Mucosa of gallbladder (tissue), 1 donor: ENCODE measurements at places on chromosomes 1 and 21.

GRCh38 chr1:3431686-3432085 lies 22.8 kb upstream of the ARHGEF16 start:
- no peak for DNase-seq

DNA sequence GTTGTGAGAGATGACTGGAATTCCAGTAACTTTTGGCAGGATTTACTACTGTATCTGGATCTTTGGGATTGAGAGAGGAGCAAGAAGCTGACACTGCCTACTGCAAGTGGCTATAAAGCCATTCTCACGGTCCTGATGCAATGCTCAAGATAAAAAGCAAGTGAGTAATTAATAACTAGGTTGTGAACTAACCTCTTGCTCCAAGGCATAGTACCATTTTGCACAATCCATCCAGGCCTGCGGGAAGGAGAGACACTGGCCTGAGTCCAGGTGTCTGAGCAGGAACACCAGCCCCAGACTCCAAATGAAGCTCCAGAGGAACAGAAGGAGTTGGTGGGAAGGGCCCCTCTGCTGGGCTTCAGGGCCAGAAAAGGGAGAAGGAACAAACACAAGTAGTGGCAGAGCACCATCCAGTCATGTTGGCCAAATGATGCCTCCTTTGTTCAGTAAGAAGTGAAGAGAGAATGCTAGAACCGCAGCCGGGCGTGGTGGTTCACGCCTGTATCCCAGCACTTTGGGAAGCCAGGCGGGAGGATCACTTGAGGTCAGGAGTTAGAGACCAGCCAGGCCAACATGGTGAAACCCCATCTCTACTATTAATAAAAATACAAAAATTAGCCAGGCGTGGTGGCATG lies 9.9 kb upstream of the SLC45A3 start:
- DNase-seq, result no peak

- DNase-seq, result no peak
These were observed 968.1 kb upstream of the ADGRL4 start for GRCh38 chr1:79974659-79975058.

GRCh38 chr1:49346767-49347349 lies 570.2 kb upstream of the BEND5 start:
- DNase-seq, result no peak

DNA sequence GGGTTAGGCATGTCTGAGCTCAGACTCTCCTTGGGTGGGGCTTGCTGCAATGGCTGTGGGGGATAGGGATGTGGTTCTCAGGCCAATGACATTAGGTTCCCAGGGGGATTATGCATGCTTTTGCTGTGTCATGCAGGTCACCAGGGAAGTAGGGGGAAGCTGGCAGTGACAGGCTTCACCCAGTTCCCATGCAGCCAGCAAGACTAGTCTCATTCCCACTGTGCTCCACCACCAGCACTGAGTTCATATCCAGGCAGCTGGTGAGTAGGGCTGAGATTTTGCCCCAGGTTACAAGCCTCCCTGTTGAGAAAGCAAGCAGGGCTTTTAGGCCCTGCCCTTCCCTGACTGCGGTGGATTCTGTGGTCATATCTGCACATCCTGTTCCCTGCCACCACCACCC lies 32.1 kb upstream of the PLA2G5 start:
- no peak for DNase-seq

DNA sequence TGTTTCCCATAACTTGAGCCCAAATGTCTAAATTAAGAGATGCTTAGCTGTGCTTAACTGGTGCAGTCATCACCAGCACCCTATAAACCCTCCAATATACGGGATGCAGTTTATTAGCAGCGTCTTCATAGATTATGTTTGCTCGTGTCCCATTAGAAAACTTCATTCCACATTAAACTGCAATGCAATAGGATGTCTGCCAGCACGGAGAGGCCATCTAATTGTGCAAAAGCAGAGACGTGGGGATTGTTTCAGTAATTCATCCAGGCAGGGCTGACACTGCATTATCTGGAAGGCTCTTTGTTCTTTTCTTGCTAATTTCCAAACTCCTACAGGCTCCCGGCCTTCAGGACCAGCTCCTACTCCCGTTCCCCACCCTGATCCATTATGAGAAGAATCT lies 89.5 kb downstream of the CSMD2 start:
- DNase-seq, result no peak

GRCh38 chr1:153661111-153661708 lies 2.7 kb downstream of the SNAPIN start:
- no peak for DNase-seq

DNA sequence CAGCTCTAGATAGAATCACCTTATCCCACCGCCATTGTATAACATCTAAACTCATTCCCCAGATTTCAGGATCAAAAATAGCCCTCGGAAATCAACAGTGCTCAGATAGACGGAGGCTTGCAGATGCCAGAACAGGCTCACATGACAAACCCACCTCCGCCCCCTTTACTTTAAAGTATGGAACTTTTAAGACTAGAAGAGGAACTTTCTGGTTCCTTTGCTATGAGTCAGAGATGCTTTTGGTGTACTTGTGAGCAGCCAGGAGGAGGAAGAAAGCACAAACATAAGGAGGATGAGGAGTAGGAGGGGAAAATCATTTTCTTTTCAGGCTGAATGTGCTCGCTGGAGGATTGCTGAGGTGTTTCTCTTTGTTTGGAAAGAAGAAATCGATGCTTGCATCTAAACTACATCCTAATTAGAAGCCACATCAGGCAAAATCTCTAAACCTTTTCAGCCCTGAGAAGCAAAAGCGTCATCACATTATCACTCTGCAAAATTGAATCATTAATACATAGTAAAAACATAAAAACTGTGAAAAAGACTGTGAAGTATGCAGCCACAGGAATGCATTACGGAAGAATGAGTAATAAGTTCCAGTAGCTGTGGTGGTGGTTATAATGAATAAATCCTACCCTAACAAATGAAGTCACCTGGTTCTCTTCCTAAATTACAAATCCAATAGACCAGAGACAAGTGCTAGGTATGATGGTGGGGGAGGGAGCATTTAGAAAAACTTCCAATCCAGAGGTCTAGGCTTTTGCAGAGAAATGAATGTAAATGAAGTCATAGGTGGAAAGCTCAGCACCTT lies 251.3 kb downstream of the KCNH1 start:
- DNase-seq, result no peak

GRCh38 chr1:178941261-178941689 lies 70.4 kb upstream of the ANGPTL1 start:
- DNase-seq, result no peak

DNA sequence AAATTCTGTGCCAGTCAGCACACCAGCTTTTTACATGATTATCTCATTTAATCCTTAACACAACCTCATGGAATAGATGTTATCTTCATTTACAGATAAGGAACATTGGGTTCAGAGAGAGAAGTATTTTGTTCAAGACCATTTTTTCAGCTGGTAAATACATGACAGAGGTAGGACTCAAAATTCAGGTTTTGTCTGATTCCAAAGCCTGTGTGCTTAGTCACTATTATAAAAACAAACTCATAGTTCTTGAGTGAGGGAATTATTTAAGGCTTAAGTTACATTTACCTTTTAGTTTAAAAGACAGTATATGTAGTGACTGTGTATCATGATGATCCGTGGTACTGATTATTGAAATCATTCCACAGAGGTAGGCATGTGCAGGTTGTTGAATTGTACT lies 125.2 kb downstream of the MAGI3 start:
- no peak for DNase-seq

DNA sequence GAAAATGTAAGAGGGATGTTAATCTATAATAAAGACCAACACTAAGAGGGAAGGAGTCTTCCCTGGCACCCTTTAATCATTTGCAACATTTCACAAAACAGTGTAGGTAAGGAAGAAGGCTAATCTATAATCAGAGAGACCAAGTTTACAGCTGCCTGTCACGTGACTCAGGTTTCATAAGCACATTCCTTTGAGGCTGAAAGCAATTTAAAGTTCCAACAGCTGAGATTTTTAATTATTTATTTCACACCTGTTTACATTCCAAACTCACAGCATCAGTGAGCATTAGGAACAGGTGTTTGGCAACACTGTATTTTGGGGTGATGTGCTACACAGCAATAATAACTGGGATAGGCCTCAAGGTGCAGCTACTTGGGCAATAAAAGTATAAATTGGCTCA lies 75.7 kb upstream of the PGBD5 start:
- peak; percentile 27 for DNase-seq

DNA sequence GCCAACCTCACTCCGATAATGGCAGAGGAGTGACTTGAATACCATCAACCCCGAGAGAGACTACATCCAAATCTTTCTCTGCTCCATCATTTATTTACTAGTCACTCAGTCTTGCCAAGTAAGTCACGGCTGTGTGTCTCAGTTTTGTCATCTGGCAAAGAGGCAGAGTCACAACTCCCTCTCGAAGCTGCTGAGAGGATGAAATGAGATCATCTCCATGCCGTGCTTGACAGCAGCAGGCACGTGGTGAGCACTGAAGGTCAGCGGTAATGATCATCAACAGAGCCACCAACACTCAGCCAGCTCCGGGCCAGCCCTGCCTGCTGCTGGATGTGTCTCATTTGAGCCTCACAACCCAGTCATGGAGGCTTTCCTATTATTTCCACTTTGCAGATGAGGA lies 19.9 kb downstream of the ALDH4A1 start:
- no peak for DNase-seq

DNA sequence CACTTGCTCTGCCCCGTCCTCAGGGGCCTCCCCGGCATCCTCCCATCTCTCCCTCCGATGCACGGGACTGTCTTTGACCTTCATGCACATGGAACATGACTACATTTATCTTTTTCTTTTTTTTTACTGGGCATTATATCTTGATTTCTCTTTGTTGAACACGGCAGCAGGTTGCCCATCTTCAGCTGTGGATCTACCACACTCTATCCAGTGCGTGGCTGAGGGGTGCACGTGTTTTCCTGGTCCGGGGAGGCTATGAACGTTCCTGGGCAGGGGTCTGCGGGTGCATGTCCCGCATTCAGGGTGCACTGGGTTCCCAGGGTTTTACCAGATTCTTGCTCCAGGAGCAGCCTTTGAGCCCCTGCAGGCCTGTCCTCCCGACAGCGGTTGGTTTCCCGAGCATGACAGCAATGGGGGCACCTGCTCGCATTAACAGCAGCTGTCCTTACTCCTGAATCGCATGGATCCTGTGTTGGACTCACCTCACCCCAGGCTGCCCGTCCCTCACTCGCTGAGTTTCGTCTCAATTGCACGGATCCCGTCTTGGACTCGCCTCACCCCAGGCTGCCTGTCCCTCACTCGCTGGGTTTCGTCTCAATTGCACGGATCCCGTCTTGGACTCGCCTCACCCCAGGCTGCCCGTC lies 7.4 kb downstream of the POFUT2 start:
- DNase-seq, result no peak

- no peak for DNase-seq
These were observed 72.8 kb downstream of the PSMG1 start for GRCh38 chr21:39110431-39110830.

DNA sequence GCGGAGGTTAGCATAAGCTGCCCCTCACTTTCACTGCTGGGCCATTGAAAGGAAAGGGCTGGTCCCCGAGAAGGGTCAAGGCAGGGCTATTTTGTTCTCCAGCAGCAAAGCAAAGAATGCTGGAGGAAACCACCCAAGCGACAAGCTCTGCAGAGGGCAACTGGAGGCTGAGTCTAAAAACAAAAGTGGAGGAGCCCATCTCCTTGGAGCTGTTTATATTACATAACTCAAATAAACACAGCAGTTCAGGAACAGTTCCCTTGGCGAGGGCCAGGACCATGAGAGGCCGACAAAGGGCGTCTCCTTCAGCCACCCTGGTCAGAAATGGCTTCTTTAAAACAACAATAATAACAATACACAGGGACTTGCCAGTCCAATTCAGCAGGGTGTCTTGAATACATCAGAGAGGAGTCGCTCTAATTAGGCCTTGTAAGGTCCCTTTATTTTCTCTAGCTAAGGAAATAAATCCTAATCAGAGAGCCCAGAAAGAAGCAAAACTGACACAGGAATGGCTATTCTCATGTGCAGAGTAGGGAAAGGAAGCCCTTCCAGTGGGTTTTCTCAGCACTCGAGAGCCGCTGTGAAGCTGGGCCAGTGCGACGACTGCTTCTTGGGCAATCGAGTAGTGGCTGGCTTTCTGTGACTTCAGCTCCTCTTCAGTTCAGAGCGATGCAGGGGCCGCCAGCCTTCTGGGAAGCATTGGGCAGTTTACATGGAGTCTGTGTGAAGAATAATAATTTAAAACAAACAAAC lies 57.0 kb upstream of the TARBP1 start:
- DNase-seq, result peak; percentile 62

DNA sequence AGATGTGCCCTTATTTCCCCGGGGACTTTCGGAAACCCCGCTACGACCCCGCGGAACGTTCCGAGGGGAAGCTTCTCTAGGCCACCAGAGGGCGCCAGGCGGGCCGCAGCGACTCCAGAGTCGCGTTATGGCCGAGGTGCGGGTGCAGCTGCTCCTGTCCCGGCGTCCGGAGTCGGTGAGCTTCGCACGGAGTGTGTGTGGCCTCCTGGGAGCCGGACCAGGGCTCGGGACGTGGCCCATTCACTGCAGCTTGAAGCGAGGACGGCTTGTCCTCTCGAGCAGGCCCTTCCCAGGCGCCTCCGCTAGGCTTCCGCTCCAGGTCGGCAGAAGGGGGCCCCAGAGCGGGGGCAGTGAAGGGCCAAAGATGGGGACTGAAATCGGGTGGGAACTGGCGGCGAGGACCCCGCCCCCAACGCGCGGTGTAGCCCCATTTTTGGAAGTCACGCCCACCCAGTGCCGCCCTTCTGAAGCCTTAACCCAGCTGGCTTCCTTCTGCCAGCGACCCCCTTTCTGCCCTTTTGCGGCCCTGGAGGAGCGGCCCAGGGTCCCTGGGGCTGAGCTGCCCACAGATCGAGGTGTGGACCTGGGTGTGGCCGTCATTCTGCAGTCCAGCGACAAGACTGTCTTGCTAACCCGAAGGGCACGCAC lies at the start of gene NUDT17:
Gene NUDT17 (plus strand): TSS at position 117 of the 648 bp plus-strand sequence. CDS start 11 bp downstream, at position 128.
- DNase-seq, result peak; percentile 68

DNA sequence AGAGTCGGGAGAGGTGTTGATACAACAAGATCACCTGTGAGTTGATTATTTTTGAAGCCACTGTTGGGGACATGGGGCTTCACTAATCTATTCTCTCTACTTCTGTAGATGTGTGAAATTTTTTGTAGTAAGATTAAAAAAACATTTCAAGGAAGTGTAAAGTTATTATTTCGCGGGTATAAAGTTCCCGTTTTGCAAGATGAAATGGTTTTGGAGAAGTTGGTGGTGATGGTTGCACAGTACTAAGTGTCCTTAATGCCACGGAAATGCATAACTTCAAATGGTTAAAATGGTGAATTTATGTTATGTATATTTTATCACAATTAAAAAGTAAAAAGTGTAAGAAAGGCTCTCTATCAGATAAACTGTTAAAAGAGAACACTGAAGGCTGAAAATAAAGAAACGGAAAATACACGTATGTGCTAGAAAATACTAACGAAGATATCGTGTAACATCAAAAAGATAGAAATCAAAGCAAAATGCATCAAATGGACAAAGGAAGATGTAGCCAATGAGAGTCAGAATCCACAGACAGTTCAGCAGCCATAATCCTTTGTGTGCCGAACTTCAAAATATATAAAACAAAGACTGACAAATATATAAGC lies 2.9 kb upstream of the ITGB2 start:
- no peak for DNase-seq

GRCh38 chr1:24926563-24927249 lies 3.4 kb downstream of the RUNX3 start:
- DNase-seq, result no peak
